ENCODE measurements at places on chromosomes 2 and 18.

GRCh38 chr2:3112131-3112530 is 265.5 kb downstream of the EIPR1 start:
- DNase-seq: no peak

DNA sequence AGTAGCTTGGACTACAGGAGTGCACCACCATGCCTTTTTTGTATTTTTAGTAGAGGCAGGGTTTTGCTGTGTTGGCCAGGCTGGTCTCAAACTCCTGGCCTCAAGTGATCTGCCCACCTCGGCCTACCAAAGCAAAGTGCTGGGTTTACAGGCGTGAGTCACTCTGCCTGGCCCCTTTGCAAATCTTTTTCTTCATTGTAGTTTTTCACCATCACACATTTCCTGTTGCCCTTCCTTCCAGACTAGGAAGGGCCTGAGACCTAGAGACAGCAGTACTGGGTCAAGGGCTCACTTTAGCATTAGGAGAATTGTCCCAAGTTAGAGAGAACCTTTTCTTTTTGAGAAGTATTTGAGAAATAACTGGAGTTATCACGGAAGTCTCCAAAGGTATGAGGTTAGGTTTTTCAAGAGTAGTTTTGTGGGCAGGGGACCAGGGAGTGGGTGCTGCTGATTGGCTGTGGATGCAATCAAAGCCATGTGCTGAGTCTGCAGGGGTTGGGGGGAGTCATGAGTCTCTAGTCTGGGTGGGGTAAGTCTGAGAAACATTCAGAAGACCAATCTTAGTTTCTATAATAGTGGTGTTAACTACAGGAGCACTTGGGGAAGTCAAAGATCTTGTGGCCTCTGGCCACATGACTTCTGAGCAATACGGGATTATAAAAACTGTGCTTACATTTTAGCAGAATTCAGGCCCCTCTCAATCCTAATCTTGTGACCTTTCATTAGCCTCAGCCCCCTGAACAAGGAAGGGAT is 23.7 kb downstream of the B3GNT2 start:
- no peak for DNase-seq

DNA sequence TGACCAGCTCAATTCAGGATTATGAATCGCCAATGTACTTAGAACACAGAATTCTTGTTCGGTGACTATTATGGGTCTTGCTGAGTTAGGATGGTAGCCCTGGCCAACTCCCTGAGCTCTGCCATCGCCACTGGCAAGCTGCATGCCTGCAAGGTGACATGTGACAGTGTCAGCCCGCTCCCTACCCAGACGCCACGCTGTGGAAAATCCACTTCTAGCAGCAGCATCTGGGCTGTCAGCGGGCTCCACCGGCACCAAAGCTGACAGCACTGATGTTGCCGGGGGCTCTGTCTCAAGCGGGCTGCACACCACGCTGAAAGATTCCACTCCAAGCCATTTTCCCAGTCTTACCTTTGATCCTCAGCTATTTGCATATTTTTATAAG is 100.7 kb downstream of the MYT1L start:
- DNase-seq: no peak

DNA sequence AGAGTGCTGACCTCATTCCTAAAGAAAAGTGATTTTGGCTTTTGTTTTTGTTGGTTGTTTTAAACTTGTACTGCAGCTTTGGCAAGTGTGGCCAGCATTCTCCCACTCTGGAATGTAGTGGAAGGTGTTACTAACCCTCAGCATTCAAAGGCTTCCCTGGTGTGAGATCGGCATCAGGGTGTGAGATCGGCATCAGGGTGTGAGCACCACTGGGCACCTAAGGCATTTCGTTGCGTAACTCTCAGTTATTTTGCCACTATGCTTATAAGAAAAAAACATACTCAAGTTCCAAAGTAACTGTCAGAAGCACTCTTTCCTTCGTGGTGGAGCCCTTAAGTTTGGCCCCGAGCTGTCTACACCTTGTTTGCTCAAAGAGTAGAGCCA is 1.7 kb downstream of the CYBRD1 start:
- no peak for DNase-seq

DNA sequence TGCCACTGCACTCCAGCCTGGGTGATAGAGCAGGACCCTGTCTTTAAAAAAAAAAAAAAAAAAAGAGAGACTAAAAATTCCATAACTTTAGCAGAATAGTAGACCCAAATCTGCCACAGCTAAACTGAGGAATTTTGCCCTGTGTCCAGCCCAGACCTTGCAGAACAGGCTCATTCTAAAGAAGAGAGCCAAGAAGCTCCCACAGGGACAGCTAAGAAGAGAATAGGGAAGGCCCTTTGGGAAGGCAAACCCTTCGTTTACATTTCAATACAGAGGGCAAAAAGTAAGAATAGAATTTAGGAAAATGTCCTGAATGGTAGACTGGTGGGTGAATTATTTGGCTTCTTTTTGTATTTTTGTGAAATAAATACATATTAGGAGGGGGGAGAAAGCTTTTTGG is 21.5 kb upstream of the BZW1 start:
- no peak for DNase-seq

GRCh38 chr18:63022429-63023022 is 297.0 kb downstream of the BCL2 start:
- no peak for DNase-seq

- no peak for DNase-seq
Observed at GRCh38 chr18:37661478-37661877, 95.9 kb upstream of the CELF4 start.

DNA sequence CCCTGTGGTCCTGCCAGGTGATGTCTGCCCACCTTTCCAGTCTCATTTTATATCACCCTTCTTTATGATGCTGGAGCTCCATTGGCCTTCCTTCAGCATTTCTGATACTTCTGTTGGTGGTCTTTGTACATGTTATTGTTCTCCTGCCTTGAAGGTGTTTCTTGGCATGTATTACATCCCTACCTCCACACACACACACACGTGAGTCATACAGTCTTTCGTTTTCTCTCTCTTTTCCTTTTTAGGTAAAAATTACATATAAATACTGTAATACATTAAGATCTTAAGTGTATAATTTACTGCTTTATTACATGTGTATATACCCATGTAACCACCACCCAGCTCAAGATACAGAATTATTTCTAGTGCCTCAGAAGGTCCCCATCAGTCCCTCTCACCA is 10.2 kb upstream of the ADGRF3 start:
- no peak for DNase-seq

DNA sequence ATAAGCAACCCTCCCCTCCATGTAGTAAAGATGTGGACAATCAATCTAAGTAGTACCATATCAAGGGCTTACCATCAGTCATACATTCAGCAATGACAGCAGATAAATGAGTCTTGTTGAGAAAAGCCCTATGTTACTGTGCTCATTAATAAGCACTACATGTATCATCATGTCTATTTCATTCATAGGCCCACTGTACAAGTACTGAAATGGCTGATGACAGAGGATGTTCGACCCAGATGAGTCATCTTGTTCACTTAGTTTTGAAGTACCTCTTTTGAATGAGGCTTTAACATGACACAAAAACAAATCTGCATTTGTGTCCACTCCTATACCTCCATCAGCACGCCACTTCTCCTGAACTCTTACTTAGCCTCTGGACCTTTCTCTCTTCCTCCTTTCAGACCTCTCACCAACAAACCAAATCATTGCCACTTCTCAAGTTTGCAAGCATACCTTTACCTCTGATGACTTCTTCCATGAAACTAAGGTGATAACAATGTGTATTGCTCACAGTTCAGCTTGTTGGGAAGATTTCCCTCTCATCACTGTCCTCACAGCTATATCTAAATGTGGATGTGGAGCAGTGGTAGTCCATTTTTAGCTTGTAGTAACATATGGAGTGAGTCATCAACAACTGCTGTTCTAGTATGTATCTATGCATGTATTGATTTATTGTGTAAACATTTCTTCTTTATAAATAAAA is 921.0 kb upstream of the SLC39A10 start:
- DNase-seq: no peak

GRCh38 chr2:26169226-26169625 is 3.7 kb upstream of the GAREM2 start:
- DNase-seq: no peak

DNA sequence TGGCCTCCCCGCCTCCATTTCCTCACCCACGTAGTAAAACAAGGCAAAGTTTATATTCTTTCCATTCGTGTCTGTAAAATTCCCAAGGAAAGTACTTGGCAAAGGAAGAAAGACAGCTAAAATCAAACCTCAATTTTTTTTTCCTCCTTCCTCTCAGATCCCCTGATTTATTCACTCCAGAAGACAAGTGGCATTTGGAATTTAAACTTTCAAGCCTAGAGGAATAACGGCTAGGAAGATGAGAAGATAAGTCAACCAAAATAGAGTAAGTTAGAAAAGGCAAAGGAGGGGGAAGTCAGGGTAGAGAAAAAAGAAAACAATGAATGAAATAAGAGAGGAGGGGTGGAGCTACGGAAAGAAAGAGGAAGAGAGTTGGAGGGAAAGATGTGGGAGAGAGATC is 198.9 kb upstream of the PIK3C3 start:
- no peak for DNase-seq

DNA sequence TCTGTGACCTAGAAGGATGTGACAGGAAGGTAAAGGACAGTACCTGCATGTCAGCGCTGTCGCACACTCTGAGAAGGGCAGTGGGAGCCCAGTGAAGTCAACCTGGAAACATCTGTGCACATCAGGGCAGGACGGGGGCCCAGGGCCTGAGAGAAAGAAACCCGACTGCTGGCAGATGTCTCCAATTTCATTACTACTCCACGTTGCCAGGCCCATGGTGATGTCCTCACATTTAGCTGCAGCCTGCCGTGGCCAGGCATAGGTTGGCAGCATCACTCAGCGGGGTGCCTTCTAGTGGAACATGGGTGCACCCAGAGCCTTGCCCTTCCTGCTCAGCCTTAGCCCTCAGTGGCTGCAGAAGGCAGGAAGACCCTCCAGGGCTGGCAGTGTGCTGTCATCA is 72.3 kb upstream of the FOSL2 start:
- no peak for DNase-seq

DNA sequence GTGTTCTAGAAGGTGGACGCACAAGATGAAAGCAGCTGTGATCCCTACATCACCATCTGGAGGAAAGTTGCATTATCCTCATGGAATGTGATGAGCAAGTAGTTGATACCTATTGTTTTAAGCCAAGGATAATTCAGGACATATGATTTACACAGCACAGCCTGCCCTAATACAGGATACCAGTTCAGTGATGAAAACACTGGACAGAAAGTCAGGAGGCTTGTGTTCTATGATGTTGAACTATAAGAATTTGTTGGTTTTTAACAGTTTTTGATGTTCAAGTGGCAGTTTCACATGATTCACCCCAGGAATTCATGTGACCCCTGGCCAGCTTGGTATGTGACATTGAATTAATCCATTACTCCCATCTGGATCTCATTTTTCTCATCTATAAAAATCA is 6.2 kb upstream of the CHST10 start:
- DNase-seq: no peak

DNA sequence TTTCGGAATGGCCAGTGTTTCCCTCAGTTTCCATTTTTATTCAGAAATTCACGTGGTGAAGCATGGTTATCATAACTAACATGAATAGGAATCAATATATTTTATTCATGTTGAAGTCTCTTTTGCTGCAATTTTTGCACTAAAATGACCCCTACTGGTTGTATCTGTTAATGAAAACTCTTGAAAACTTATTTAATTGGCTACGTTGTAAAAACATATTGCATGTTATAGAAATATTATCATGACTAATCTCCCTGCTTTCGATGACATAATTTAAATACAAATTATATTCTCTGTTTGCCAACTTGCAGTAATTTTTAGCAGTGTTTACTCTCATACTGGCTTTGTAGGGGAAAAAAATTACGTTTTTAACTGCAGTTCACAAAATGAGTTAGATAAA is 3.5 kb downstream of the CRIM1 start:
- DNase-seq: no peak

GRCh38 chr2:110905217-110905616 is 172.8 kb downstream of the ACOXL start:
- DNase-seq: no peak

GRCh38 chr2:146321175-146321574 is 1523.7 kb upstream of the ACVR2A start:
- no peak for DNase-seq

- no peak for DNase-seq
Observed at GRCh38 chr2:92073815-92074548, 2797.2 kb upstream of the TEKT4 start.

Measured in stimulated activated CD4-positive, alpha-beta T cell treated with anti-CD3 and anti-CD28 coated beads, Interleukin-1b, Interleukin-23, amount 100 ng/mL, for 48 hours (primary cell).